Right ventricle myocardium superior (tissue), 1 donor: ENCODE measurements at places on chromosomes 2 and 18. TPM values are rescaled to one million over a fixed set of nuclear protein-coding genes. Genes with fewer than 3 reads are reported as not detected.
A peak's percentile ranks its signal among the peaks of the same experiment; 100 is the strongest.

GRCh38 chr2:45739796-45740485, 88.5 kb downstream of the PRKCE start:
- DNase-seq = no peak

CENPA gene
- total RNA-seq = 0.51 TPM

MYO5B gene
- total RNA-seq = 0.38 TPM

PLGLB2 gene
- total RNA-seq = 1.4 TPM

DNA sequence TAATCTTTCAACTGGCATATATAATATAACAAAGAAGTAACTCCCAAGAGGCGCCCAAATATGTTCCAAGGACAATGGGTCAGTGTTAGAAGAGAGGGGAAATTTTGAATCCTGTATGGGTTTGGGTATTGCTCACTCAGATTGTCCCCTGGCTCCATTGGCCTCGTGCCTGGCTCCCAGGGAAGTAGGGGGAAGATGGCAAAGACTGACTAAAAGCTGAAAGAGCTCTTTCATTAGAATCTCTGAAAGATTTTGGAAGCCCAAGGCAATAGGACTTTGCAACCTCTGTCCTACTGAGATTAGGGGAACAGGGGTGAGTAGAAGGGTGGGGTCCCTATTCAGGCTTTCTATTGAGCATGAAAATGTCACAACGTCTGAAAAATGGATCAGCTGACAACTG, 1272.8 kb upstream of the ZEB2 start:
- DNase-seq = peak; percentile 70

GRCh38 chr18:13222856-13223281, 4.3 kb downstream of the LDLRAD4 start:
- no peak for DNase-seq

- no peak for DNase-seq
Measured at GRCh38 chr2:1041012-1041805, 90.6 kb downstream of the SNTG2 start.

DNA sequence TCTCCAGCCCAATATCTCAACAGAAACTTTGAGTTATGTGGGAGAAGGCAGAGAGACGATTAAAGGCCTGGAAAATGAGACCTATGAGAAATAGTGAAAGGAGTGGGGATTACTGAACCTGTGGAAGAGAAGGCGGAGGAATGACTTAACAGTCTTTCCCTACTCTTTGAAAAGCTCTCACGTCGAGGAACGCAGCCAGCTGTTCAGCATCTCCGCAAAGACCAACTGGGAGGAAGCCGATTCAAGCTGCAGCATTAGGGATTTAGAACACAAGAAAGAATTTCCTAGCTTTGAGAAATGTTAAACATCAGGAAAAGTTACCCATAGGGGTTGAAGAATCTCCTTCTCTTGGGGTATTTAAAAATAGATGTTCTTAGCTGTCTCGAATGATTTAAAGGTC, 233.2 kb upstream of the PARD3B start:
- no peak for DNase-seq

EMX1 gene
- not detected for total RNA-seq

GPR55 gene
- total RNA-seq = not detected

DNA sequence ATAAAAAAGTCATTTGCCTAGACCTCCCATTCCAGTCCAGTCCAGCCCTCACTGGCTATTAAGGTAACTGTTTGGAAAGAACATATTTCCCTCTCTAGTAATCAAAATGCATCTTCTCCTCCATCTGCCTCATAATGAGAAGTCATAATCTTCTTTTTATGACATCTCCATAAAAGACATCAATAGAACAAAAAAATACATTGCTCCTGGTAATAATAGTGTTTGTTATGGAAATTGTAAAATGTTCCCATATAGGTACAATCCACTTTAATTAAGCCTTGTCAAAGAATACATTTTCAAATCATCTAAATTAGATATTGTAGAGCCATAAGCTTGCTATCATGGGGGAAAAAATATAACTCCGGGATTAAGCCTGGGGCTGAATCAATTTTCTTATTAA, 461.6 kb downstream of the LRATD1 start:
- DNase-seq = no peak
